Nephron progenitor cell (in vitro differentiated cells): ENCODE measurements at places on chromosomes 13 and 19.

GRCh38 chr13:44837250-44837649 is 152.0 kb downstream of the NUFIP1 start:
- DNase-seq = no peak

DNA sequence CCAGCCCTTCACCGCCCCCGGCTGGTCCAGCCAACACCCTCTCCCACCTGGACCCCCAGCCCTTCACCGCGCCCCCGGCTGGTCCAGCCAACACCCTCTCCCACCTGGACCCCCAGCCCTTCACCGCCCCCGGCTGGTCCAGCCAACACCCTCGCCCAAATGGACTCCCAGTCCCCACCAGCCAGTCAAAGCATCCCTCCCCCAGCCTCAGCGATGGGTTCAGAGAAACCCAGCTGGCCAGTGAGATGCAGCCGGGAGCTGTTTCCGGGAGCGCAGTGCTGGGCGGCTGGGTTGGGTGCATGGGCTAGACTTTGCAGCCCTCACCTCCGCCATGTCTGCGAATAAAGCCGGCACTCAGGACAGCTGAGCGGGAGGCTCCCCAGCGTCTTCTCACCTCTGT is 6.5 kb upstream of the CDC34 start:
- DNase-seq = no peak

GRCh38 chr13:99922631-99923404 is 48.7 kb downstream of the ZIC5 start:
- DNase-seq = no peak

DNA sequence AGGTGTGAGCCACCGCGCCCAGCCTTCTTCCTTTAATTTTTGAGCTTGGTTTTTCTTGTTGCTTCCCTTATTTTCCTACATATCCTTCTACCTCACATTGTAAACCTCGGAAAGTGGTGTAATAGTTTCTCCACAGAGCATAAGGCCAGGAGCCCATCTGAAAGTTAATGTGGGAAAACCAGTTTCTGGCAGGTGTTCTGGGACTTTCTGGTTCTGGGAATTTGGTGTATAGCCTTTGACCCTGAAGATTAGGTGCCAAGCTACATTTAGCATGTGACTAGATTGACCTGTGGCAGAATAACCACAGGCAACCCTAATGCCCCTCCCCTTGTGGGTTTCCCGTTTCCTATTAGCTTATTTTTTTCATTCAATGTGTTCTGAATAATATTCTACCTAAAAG is 8.7 kb downstream of the POP4 start:
- DNase-seq = no peak

DNA sequence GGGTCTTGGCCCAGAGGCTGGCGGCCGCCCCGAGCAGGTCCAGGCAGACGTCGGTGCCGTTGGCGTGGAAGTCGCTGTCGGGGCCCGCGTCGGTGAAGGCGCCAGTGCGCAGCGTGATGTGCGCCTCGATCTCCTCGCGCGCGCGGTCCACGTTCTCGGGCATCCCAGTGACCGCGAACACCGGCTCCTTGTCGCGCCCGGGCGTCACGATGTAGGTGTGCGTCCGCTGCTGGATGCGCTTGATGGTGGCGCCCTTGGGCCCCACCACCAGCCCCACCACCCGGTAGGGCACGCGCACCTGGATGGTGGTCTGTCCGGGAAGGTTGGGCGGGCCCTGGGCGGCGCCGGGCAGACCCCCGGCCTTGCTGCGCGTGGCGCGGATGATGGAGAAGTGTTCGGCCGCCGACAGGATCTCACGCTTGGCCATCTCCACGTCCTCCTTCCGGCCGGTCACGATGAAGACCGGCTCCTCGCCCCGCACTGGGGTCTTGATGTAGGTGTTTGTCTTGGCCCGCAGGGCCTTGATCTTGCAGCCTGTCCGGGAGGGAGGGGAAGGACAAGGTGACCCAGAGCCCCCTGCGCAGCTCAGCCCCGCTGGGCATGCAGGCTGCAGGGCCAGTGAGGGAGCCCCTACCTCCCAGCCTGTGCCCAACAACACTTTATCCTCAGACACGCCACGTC is 11.6 kb downstream of the MEX3D start:
- no peak for DNase-seq

DNA sequence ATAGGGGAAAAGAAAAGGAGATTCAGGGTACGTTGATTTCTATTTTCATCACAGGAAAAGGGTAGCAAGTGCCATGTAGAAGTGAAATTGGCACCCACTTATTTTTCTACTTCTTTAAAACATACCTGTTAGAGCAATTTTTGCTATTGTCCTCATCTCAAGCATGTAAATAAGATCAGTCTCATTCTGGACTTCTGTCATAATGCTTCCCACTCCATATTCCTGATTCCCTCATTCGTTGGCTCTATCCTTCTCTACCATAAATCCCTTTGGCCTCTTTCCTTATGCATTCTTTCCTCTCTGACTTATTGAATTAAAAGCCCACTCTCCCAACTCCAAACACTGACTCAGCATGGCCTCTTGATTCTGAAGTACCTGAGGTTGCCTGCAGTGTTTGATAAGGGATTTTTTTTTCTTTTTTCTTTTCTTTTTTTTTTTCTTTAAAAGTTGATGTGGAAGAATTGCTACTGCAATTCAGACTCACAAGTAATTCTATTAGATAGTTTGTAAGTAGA is 465.7 kb downstream of the SLITRK6 start:
- no peak for DNase-seq

GRCh38 chr13:77514336-77514726 is 21.2 kb upstream of the SCEL start:
- DNase-seq = no peak
